IMR-90 (cell line): ENCODE measurements at places on chromosomes 7 and 10. TPM values are rescaled to one million over a fixed set of nuclear protein-coding genes. Genes with fewer than 3 reads are reported as not detected.

The CDH23 gene
- total RNA-seq: under 0.01 TPM in 2 replicates

The CFAP58 gene
- total RNA-seq: 0.36 and 0.83 TPM in 2 replicates

DNA sequence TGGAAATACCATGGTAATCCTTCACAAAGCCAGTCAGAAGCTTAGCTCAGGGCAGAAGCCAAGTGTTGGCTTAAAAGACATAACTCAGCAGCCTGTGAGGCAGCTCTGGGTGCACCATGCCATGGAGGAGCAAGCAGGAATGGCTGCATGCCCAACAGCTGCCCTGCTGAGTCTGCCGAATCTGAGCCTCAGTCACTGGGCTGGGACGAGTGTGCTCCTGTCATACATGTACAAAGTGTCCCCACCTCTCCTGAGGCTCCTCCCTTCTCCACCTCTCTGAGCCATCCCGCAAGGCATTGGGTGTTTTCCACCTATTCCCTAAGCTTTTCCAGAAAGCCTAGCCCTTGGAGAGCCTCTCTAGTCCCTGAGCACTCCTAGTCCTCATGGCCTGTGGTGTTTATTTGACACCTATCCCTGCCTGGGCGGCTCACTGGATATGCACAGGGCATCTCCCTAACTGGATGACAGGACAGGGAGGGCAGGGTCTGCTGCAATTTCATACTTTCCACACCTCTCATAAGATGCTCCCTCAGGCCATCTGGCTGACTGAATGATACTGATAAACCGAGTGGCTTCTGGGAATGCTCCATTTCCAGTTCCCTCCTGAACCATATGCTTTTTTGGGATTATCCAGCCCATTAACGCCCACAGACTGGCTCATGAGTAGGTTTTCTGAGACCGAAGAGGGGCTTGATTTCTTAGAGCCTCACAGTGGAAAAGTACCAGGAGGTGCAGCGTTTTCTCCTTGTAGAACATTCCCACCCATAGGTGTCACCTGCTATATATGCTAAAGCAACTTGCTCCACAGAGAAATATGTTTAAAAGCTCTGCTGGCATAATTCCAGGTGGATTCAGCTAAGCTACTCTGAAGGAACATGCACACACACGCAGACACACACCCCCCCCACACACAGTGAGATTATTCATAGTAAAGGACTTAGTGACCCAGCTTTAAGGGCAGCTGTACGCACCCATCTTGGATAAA, 199.3 kb downstream of the SNX10 start:
- no peak for DNase-seq

DNA sequence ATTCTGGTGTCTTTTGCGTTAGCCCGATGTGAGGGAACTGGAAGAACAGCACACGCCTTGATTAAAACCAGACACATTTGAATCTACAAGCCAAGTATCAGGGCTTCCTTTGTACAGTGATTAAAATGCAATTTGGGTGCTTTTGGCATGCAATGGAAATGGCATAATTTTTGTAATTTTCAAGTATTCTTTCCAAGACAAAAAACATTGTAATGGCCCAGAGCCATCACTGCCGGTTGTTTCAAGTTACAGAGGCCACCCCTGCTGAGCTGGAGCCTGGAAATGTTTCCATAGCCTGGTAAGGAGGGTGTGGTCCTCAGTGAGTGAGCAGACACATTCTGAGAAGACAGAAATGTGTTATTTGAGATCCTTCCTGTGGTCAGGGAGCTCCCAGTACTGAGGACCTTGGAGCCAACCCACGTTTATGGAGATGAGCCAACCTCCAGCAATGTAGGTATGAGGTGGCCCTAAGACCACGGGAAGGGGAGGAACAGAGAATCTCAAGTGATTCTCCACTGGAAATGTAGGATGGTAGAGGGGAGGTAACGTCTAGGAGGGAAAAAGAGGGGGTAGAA, 20.9 kb downstream of the TEX36 start:
- DNase-seq: peak; percentile 55

- DNase-seq: no peak
Observed at GRCh38 chr7:4244635-4245034, 437.5 kb upstream of the FOXK1 start.

- DNase-seq: peak; percentile 15
Observed at GRCh38 chr7:66170309-66171231, 34.6 kb upstream of the TPST1 start.

The ZNF32 gene
- total RNA-seq: 21.4 and 31.2 TPM in 2 replicates

DNA sequence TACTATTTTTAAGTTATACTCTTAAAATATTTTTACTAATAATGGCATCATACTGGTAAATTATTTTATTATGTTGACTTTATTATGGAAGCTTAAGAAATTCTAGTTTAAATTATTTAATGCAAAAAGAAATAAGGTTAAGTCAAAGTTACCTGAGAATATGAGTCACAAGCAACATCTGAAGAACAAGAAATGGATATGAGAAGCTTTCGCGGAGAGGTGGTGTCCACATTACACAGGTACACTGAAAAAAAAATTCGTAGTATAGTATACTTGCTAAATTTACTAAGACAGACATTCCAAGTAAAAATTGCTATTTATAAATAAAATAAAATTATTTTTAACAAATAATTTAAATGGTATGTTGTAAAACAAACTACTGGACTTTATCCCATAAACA, 143.8 kb downstream of the AVL9 start:
- DNase-seq: no peak

DNA sequence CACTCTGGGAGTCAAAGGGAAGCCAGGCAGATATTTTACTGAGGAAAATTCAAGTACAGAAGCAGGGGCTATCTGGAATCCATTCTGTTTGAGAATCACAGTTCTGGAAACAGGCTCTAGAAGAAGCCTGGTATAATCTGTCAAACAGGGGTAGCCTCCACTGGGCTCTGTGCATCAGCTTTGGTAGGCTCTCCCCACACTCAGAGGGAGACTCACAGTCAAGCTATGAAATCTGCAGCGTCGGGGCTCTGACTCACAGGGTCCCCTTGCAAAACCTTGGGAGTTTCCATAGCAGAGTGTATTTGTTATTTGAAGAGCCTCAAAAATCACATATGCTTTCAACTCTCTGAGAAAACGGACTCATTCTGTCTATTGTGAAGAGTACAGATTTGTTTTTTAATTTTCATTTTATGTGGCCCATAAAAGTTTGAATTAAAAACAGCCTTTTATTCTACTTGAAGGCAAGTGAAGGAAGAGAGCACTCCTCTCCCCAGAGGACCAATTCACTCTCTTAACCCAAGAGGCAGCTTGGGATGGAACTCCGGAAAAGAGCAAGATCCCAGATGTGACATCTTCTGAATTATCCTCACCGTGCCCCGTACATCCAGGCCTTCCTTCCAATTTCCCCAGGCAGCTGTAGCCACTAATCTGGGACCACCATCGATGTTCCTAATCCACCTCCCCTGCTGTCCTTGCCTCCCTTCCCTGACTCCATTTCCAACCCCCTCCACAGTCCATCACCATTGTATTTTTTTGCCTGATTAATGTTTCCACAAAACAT, 590.9 kb upstream of the MGMT start:
- no peak for DNase-seq

DNA sequence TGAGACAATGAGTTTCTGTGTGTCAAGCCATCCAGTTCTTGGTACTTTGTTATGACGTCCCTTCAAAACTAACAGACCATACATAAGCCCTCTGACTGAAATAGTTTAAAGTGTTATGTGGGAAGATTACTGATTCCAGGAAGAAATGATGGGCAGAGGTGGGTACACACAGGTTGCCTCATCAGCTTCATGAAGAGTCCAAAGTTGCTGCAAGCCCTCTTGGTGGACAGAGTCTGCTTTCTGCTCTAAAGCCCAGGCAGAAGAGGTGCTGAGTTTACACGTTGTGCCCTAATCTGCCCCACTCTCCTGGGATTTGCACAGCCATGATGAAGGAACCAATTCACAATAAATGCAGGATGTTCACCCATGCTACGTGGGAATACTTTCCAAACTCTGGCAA, 187.4 kb downstream of the PARD3 start:
- no peak for DNase-seq

The KLLN gene
- total RNA-seq: 0.36 and 0.56 TPM in 2 replicates

- DNase-seq: no peak
Observed at GRCh38 chr7:149815121-149815520, 23.1 kb upstream of the ZNF862 start.

The ELOVL3 gene
- 0.28 and 0.36 TPM in 2 replicates for total RNA-seq

DNA sequence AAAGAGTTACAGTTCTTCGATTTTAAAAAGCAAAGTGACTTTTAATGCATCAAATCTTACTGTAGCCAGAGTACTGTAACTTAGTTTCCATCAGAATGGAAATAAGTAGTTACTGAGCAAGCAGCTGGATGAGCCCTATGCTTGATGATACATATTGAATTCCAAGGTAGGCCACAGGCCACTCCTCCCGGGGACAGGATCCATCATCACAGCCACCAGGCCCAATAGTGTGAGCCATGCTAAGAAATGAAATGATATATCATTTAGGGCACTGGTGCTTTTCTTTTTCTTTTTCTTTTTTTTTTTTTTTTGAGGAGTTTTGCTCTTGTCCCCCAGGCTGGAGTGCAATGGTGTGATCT, 42.9 kb upstream of the TOMM7 start:
- peak; percentile 32 for DNase-seq

The TMEM176A gene
- not detected in 2 replicates for total RNA-seq

DNA sequence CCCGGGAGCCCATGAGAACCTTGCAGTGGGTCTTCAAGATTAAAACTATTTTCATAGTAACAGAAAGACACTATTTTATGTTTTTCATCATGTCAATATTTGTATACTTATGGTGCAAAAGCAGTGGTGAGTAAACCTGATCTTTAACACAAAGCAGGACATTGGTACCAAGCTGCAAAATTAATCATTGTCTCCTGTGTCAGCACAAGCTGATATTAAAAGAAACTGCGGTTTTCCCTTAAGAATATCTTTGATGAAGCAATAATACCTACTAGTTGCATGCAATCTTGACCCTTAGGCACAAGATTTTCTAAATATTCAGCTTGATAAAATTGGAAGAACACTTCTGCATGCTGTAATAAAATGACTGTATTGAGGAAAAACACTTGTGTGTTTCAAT, 121.7 kb downstream of the MDFIC start:
- DNase-seq: no peak

The NPVF gene
- not detected in 2 replicates for total RNA-seq

DNA sequence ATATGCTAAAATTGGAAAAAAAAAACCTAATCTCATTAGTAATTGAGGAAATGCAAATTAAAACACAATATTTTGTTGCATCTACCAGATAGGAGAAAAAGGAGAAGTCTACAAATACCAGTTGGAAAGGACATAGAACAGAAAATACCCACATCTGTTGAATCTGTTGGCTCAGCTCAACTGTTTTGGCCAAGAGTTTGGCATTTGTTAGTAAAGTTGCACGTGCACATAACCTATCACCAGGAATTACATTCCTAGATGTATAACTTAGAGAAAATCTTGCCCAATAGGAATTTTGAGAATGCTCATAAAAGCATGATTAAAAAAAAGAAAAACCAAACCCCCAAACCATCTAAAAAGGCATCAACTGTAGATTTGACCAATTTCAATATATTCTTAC, 282.1 kb upstream of the BMPER start:
- peak; percentile 19 for DNase-seq
